ENCODE measurements at places on chromosomes 13 and 19.

- DNase-seq = no peak
Measured at GRCh38 chr13:42656958-42657357, 83.0 kb downstream of the TNFSF11 start.

DNA sequence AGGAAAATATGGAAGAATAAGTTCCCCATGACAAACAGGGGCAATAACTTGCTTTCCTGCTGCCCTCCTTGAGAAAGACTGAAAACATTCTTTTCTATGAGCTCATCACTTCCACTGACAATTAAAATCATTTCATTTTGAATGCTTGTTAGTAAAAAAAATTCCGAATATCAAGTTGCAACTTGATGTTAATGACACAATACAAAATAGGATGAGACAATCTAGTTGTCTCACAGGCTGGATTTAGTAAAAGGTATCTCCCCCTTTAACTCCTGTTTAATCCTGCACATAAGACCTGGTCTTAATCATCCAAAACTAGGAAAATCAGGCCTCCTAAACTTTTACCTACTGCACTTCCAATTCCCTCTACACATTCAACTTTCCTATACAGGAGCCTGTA, 24.7 kb downstream of the IRS2 start:
- DNase-seq = no peak

GRCh38 chr19:46513461-46514236, 18.0 kb upstream of the PNMA8B start:
- DNase-seq = peak; percentile 45

DNA sequence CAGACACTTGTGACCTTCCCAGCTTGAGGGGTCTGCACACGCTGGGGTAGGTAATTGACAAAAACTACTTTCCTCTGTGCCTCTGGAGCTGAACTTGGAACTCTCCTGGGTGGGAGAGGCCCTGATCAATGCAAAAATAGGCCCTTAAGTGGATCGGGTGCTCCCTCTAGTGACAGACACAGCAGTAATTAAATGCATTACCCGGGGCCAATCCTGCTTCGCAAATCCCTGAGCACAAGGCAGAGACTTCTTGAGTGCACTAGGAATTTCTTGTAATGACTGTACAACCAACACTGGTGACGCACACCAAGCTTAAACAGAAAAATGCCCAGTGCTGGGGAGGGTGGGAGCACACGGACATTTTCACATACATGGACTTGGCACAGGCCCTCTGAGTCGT, 10.6 kb upstream of the UBE2S start:
- DNase-seq = peak; percentile 49

DNA sequence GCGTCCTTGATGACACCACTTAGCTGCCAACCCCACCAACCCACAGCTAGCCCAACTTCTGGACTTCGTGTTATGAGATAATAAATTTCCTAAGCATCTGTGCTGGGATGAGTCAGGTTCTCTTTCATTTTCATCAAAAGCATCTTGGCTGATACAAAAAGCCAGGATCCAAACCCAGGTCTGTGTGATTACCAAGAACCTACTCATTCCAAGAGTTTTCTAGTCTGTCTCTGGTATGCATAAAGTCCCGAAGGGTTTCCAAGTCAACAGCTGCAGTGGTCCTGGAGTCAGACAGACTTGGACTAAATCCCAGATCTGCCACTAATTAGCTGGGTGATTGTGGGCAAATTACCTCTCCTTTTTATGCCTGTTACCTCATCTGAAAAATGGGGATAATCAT, 55.5 kb upstream of the SERP2 start:
- no peak for DNase-seq

GRCh38 chr13:51999921-52000320, 11.3 kb downstream of the ATP7B start:
- no peak for DNase-seq

DNA sequence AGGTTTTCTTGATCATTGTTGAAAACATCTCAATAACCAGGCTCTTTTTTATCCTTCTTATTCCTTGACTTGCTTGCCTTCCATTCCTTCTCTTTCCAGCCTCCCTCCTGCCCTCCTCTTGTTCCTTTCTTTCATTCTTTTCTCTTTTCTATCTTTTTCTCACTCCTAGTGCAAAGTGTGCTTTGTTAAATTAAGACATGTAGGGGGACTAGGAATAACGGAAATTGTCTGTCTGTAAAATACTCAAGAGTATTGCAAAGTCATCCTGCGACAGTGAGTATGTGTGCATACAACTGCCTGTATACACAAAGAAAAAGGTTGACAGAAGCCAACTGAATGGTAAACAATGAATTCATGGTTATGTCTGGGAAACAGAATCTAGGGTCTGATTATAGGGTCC, 70.1 kb downstream of the LRRC63 start:
- DNase-seq = no peak

DNA sequence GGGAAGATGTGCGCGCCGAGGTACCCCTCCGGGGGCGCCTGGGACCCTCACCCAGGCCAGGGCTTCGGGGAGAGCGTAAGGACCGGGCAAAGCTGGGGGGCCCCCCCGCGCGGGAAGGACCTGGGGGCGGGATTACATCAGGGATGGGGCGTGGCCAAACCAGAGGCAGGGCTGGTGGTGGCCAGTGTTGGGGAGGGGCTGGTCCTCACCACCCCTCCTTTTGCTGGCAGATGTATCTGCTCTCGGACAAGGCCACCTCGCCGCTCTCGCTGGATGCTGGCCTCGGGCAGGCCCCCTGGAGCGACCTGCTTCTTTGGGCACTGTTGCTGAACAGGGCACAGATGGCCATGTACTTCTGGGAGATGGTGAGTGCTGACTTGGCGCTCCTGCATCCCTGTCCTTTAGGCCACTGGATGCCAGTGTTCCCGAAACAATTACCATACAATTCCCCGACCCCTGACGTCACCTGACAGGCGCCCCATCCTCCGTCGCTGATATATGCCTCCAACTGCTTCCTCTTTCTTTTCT, 25.3 kb downstream of the TRPM4 start:
- no peak for DNase-seq

GRCh38 chr19:22422211-22422610, at the start of gene ZNF98:
Gene ZNF98 (minus strand): TSS chr19:22422346. CDS start chr19:22422224, 122 bp downstream.
- no peak for DNase-seq

DNA sequence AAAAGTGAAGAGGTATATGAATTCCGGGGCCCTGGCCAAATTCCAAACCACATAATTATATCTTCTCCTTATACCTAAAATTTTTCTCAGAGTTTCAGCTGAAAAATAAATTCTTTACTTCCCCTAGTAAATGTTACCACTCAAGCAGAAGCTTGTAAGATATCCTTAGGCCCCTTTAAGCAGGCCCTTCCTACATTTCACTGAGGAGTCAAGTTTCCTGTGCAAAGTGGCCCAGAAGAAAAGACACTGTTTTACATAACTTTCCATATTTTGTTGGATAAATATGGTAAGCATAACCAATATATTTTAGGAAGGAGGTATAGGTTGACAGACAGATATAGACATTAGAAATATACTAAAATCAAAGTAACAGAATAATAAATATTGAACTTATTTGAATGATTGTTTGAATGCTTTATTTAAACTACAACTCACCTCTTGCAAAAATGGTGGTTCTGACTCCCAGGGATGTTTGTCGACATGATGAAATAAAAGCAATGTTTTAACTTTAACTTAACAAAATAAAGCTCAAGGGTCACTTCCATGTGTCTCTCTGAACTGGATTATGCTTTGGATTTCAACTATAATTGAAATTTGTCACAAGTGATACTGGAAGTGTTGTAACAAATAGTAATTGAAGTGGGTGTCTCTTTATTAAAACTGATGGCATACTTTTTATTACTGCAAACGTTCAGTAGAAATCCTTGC, 141.2 kb downstream of the SPRY2 start:
- DNase-seq = no peak

DNA sequence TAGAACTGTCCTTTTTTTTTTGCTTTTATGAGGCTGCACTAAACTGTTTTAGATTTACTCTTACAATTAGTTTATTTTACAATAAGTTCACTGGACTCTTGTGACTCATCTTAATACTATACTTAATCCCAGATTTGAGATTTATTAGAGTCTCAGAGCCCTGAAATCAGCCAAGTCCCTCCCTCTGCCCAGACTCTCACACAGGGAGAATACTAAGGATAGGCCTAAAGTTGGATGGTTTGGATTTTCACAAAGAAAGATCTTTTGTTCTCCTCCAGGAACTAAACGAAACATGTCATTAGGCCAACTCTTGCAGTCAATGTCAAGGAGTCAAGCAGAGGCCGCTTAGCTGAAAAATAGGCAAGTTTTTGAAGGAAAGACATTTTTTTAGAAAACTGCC, 42.7 kb upstream of the MIR17HG start:
- no peak for DNase-seq

GRCh38 chr19:58477130-58477529, 978 bp downstream of the ZNF446 start:
- DNase-seq = no peak

DNA sequence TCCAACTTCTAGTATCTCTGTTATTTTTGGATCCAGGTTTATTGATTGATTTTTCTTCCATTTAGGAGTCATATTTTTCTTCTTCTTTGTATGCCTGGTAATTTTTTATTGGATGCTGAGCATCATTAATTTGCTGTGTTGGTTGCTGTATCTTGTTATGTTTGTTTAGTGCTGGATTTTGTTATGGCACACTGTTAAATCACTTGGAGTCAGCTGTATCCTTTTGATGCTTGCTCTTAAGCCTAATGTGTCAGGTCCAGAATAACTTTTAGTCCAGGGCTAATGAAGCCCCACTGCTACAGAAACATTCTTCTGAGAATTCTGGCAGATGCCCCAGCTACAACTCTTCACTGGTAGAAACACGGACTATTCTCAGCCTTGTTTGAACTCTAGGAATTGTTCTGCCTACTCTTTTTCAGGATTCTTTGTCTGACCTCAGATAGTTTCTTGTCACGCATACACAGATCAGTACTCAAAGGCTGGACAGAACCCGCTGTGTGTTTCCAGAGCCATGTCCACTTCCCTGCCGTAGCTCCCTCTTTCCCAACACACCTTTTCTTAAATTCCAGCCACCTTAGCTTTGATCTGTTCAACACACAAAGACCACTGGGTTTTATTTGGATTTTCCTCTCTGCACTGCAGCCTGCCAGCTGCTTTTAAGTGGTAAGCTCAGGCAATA, 137.1 kb upstream of the WASF3 start:
- DNase-seq = no peak

GRCh38 chr13:67369895-67370660, 139.9 kb upstream of the PCDH9 start:
- no peak for DNase-seq

- no peak for DNase-seq
Measured at GRCh38 chr13:110244071-110244830, 62.7 kb downstream of the COL4A1 start.

DNA sequence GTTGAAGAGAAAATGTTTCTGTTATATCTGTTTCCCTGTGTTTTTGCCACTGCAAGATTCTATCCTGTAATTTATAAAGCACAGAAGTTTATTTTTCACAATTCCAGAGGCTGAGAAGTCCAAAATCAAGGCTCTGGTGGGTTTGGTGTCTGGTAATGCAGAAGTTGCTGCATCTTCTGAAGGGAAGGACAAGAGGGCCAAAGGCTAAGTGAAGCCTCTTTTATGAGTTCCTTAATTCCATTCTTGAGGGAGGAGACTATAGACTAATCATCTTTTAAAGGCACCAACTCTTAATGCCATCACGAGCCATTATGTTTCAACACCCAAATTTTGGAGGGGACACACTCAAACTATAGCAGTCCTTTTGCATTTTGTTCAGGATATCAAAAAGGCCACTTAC, 34.1 kb upstream of the WDFY2 start:
- no peak for DNase-seq

GRCh38 chr13:100365680-100366079, 222.9 kb downstream of the GGACT start:
- DNase-seq = no peak

DNA sequence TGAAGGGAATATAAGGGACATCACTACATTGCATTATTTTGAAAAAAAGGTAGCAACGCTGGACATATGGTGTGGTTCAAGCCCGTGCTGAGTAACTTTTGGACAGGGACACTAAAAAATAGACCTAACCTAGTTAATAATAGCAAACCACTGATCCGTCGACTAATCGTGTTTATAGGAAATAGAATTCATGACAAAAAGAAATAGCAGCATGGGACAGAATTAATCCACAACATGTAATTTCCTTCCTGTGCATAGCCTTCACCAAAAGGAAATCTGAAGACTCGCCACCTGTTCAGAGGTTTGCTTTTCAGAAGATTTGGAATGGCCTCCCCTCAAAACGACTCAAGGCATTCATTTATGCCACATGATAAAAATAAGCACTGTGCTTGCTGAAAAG, 128.7 kb downstream of the FGF14 start:
- no peak for DNase-seq

GRCh38 chr13:32647926-32648325, 61.7 kb downstream of the PDS5B start:
- no peak for DNase-seq

- DNase-seq = no peak
Measured at GRCh38 chr19:1394252-1395193, 6.8 kb downstream of the GAMT start.
